ENCODE measurements at places on chromosomes 2 and 18.

- DNase-seq, result no peak
Measured at GRCh38 chr2:43460174-43460546, 135.7 kb downstream of the THADA start.

DNA sequence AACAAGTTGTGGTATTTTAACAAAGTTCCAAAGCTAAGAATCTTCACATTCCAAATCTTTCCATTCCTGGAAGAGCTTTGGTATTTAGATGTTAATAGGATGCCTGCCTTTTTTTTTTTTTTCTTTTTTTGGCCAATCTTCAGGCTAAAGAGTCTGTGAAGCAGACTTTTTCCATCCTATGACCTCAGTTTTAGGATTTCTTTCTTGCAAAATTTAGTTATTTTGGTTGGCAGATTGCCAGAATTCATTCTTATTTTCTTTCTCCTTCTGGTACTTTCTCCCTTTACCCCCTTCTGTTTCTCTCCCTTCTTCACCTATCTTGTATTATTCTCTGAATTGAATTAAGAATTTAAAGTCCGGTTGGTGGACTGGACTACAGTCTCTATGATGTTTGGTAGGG, 217.8 kb upstream of the REV1 start:
- DNase-seq, result no peak

GRCh38 chr2:191023235-191023679, 9.3 kb upstream of the STAT1 start:
- DNase-seq, result no peak

- no peak for DNase-seq
Measured at GRCh38 chr2:15984368-15985255, 44.3 kb downstream of the MYCN start.
